ENCODE measurements at places on chromosomes 6 and 20.

- DNase-seq, result no peak
Observed at GRCh38 chr6:105832313-105832761, 253.8 kb upstream of the PRDM1 start.

DNA sequence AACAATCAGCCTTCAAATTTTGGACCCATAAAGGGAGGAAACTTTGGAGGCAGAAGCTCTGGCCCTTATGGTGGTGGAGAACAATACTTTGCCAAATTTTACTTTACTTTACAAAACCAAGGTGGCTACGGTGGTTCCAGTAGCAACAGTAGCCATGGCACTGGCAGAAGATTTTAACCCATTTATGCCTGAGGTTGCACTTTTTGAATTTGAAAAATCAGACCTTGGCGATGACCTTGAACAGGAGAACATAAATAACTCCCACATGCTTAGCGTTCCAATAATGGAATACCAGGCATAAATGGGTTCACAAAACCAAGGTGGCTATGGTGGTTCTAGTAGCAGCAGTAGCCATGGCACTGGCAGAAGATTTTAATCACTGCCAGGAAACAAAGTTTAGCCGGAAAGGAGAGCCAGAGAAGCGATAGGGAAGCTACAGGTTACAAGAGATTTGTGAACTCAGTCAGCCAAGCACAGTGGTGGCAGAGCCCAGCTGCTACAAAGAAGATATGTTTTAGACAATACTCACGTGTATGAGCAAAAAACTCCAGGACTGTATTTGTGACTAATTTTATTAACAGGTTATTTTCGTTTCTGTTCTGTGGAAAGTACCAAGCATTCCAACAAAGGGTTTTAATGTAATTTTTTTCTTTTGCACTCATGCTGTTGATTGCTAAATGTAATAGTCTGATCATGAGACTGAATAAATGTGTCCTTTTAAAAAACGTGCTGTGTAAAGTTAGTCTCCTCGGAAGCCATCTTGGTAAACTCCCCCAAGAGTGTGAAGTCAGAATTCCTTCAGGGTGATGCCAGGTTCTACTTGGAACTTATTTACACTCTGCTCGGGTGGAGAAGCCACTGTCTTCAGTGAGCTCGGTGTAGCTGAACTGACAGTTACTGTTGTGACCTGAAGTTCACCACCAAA, 6.7 kb downstream of the SFT2D1 start:
- DNase-seq, result no peak

GRCh38 chr6:18308070-18308735, 43.9 kb upstream of the DEK start:
- DNase-seq, result no peak

- no peak for DNase-seq
Observed at GRCh38 chr6:47264775-47265184, 44.9 kb downstream of the TNFRSF21 start.

GRCh38 chr6:14742171-14742570, 503.7 kb upstream of the JARID2 start:
- no peak for DNase-seq

- DNase-seq, result no peak
Observed at GRCh38 chr6:72140795-72141194, 254.4 kb downstream of the RIMS1 start.

DNA sequence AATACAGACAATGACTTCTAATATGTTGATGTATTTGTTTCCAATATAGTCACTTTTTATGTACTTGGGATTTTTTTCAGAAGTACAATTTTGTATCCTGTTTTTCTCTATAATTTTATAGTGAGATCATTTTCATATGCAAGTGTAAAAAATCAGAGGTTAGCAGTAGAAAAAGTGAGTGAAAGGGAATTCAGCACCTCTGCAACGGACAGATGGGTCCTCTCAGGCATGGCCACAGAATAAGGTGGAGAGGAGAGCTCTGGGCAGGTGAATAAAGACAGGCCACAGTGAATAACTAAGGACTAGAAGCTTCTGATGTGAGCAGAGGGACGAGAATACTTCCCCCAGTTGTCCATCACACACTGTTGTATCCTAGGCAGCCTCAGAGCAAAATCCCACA, 210.1 kb upstream of the CNR1 start:
- no peak for DNase-seq

GRCh38 chr6:134676307-134677281, 273.3 kb downstream of the ALDH8A1 start:
- peak; percentile 55 for DNase-seq

GRCh38 chr6:63637865-63638445, 2.4 kb downstream of the PHF3 start:
- DNase-seq, result no peak

DNA sequence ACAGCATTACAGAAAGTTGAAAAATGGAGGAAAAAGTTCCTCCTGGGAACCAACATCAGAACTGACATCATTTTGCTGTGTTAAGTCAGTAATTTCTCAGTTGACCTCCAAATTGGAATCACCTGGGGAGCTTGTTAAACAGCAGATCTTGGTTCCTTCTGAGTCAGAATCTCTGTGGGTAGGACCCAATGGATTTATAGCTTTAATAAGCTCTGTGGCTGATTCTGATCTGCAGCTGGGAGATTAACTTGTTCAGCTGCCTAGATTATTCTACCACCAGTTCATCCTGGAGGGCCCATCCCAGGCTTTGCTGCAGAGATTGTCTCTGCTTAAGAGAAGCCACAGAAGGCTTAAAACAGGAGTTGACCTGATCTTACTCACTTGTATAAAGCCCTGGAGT, 90.7 kb upstream of the POPDC3 start:
- DNase-seq, result no peak

DNA sequence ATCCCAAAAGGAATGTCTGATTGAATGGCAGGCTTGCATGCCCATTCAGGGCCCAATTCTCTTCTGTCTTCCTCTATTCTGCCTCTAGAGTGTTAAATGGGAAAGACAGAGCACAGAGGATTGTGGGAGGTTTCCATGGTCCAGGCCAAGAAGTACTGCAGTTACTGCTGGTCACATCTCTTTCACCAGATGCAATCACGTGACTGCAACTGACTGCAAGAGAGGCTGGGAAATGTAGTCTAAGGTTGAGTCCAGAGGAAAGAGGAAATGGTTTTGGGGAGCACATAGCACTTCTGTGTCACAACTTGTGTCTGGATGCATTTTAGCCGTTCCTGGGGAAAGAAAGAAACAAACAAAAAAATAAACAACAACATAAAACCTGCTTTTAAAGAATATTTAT, 336.4 kb upstream of the BTBD3 start:
- no peak for DNase-seq

DNA sequence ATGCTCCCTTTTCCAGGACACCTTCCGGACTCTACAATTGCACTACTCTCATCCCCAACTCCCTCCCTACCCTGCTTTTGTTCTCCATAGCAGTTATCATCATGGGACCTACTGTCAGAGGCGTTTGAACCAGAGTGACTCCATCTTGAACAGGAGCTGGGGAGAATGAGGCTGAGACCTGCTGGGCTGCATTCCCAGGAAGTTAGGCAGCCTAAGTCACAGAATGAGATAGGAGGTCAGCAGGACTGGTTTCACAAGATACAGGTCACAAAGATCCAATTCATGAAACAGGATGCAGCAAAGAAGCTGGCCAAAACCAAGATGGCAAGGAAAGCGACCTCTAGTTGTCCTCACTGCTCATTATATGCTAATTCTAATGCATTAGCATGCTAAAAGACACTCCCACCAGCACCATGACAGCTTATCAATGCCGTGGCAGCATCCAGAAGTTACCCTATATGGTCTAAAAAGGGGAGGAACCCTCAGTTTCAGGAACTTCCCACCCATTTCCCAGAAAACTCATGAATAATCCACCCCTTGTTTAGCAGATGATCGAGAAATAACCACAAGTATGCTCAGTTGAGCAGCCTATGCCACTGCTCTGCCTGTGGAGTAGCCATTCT, 15.6 kb downstream of the SLC13A3 start:
- no peak for DNase-seq

GRCh38 chr6:133130863-133131262, 110.3 kb upstream of the EYA4 start:
- DNase-seq, result peak; percentile 41

DNA sequence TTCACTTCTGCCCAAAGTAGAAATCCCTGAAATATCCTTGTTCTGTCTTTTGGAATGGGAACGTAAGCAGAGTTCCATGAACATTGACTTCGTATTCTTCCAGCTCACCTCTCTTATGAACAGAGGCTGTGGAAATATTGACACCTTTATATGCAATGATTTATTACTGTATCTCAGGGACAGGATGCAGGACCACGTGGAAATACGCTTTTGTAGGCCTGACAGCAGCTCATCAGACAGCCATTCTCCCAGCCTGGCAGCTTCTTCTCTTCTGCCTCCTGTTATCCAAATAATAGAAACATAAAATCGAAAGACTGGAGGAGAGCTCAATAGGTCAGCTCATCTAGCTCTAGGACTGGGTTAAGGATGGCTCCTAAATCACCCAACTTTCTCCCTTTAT, 106.2 kb upstream of the DTNBP1 start:
- DNase-seq, result no peak

- DNase-seq, result peak; percentile 95
Observed at GRCh38 chr6:89999154-89999553, 104.9 kb downstream of the GJA10 start.

- DNase-seq, result peak; percentile 61
Observed at GRCh38 chr20:14830466-14830865, 493.1 kb upstream of the FLRT3 start.

- no peak for DNase-seq
Observed at GRCh38 chr6:34259529-34260069, 10.8 kb upstream of the SMIM29 start.

- DNase-seq, result no peak
Observed at GRCh38 chr6:160305926-160306713, 42.1 kb upstream of the SLC22A3 start.

DNA sequence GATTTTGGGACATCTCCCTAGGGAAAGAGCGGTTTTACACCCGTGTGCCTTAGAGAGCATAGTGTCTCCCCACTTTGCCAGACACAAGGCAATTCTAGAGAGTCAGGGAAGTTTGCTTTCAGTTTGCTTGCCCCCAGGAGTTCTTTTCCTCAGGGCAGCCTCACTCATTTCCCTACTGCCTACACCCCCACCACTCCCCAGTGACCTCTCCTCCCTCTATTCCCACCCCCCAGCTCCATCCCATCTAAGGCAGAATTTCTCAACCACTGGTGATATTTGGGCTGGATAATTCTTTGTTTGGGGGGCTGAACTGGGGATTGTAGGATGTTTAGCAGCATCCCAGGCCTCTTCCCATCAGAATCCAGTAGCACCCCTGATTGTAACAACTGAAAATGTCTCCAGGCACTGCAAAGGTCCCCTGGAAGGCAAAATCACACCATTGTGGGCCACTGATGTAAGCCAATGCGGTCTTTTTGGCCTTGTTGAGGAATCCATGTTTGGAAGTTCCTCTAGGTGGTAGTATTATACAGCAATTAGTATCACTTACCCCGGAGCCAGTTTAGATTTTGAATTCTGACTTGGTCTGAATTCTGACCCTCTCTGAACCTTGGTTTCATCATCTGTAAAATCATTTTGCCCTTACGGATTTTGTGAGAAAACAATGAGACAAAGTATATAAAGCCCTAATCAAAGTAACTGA, 1.3 kb downstream of the EPPIN start:
- DNase-seq, result peak; percentile 5

GRCh38 chr6:79048611-79049010, 29.4 kb downstream of the PHIP start:
- no peak for DNase-seq

GRCh38 chr6:43516367-43516696, 394 bp downstream of the YIPF3 start:
- DNase-seq, result no peak

- no peak for DNase-seq
Observed at GRCh38 chr6:148203970-148204369, 138.7 kb upstream of the SASH1 start.

- DNase-seq, result no peak
Observed at GRCh38 chr6:23413327-23414050, 712.5 kb upstream of the NRSN1 start.

GRCh38 chr6:22632581-22633145, 63.3 kb downstream of the HDGFL1 start:
- DNase-seq, result no peak

GRCh38 chr6:22653980-22654610, 84.7 kb downstream of the HDGFL1 start:
- DNase-seq, result no peak

DNA sequence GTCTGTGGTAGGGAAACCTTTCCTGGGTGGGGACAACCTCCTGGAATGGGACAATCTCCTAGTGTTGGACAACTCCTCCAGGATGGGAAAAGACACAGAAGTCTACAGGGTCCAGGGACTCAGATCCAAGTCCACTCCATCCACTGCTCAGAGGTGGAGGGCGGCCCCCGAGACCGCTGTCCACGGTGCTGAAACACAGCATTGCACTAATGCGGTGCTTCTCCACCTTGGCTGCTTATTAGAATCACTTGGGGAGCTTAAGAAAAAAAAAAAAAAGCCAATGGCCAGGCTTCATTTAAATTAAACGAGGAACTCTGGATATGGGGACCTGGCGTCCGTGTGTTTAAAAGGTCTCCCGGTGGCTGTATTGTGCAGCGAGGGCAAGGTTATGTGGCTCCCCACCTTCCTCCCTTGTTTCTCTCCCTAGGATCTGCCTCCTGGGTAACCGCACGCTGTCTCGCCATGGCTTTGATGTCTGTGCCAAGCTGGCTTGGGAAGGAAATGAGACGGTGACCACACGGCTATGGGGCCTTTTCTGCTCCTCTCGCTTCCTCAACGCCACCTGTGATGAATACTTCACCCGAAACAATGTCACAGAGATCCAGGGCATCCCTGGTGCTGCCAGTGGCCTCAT, 12.0 kb downstream of the SLC12A5 start:
- DNase-seq, result no peak

- DNase-seq, result no peak
Observed at GRCh38 chr6:71706523-71706922, 179.8 kb upstream of the RIMS1 start.

- DNase-seq, result no peak
Observed at GRCh38 chr20:63972312-63973159, 2.8 kb upstream of the ZNF512B start.

DNA sequence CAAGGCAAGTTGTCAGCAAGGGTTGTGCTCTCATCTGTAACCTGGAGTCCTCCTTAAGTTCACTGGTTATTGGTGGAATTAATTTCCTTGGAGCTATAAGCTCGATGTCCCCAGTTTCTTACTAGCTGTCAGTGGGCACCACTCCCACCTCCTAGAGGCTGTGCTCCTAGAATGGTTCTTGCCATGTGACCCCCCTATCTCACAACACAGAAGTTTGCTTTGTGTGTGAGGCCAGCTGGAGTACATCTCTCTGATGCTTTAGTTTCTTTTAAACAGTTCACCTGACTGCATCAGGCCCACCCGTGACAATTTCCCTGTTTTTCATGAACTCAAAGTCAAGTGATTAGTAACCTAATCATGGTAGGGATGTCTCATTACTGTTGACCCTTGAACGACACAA, 179.1 kb upstream of the SCGN start:
- no peak for DNase-seq

- no peak for DNase-seq
Observed at GRCh38 chr6:36353411-36353915, 16.8 kb upstream of the BNIP5 start.

Measured in NCI-H1092 treated with DMSO at 0.1 percent for 48 hours (cell line).